ENCODE measurements at places on chromosomes 3 and 15.

GRCh38 chr3:89783341-89783927 lies 676.0 kb downstream of the EPHA3 start:
- no peak for DNase-seq

- DNase-seq, result no peak
Measured at GRCh38 chr15:87573039-87573438, 683.5 kb downstream of the NTRK3 start.

DNA sequence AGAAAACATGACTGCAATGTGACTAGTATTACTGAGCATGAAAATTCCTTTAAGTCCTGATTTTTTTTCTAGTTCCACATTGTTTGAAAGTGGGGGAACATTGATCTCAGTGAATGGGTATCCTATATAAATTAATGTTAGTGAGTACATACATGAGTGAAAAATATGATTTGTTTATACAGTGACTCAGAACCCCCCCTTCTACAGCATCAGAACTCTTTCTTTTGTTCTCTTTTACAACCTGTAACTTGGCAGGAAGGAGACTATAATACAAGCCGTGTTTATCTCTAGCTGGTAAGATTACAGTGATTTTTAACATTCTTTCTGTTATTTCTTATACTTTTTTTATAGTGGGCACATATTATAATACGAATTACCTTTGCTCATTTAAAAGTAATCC lies 384.7 kb downstream of the PDCD6IP start:
- no peak for DNase-seq

GRCh38 chr3:190303884-190304283 lies 18.4 kb downstream of the CLDN1 start:
- DNase-seq, result no peak

- DNase-seq, result no peak
Measured at GRCh38 chr3:149267565-149267964, 45.9 kb upstream of the CP start.

- no peak for DNase-seq
Measured at GRCh38 chr3:183906234-183906921, 21.7 kb upstream of the PARL start.

GRCh38 chr3:97658668-97659285 lies 105.8 kb upstream of the ARL6 start:
- DNase-seq, result no peak

DNA sequence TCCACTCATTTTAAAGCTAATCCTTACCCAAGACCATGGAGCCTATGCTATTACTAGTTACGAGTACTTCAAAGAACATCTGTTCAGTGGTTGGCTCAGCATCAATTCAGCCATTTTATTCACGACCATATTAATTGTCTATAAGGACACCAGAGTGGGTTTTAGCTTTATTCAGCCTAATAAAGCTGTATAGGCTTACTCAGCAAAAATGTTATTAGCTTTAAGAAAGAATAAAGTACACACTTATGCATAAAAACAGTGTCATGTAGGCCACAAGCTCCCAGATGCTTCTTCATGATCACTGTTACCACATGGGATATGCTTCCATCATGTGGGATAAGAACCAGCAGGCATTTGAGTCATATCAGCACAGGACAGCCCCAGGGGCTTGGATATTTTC lies 87.4 kb upstream of the GPR149 start:
- no peak for DNase-seq

DNA sequence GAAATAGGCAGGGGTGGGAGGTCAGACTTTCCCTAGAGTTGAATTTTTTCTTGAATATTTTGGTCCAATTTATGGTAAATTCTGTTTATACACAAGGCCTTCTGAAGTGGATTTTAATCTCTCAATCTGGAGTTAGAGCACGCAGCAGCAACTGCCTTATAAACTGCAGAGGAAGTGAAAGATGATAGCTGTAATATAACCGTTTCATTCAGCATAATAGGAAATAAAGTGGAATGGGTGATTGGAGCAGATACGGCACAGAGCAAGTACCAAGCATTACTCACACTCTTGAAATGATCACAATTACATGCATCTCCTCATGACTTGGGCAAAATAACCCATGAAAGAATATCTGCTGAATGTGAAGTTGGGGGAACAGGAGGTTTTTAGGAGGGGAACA lies 106.8 kb downstream of the ARRDC4 start:
- no peak for DNase-seq

- no peak for DNase-seq
Measured at GRCh38 chr15:31478702-31479221, 152.1 kb downstream of the KLF13 start.

DNA sequence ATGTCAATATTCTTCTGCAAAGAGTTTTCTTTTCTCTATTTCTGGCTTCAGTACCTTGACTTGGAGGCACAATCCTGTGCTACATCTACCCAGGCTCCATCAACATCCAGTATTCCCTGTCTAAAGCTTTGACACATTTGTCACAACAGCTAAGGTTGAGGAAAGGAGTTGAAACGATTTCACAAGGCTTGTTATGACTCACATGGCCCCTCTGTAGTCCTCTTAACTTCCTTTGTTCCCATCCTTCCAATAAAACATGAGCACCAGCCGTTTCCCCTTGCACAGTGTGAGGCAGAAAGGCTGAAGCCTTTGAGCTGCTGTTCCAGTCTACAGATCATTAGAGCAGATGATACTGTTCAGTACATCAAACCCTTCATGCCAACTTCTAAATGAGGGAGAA lies 163.0 kb upstream of the TMCO5A start:
- no peak for DNase-seq

- no peak for DNase-seq
Measured at GRCh38 chr3:128616516-128617269, 33.9 kb downstream of the RPN1 start.

All from activated T-cell treated with anti-CD3 and anti-CD28 coated beads, Interleukin-2, amount 50 U/mL, for 48 hours (primary cell).